T-helper 2 cell treated with Interferon-gamma antibody and Interleukin-4, amounts not matched to agents 5 μg/mL and 100 μg/mL, for 36 hours (primary cell): ENCODE measurements at places on chromosomes 2 and 18.

DNA sequence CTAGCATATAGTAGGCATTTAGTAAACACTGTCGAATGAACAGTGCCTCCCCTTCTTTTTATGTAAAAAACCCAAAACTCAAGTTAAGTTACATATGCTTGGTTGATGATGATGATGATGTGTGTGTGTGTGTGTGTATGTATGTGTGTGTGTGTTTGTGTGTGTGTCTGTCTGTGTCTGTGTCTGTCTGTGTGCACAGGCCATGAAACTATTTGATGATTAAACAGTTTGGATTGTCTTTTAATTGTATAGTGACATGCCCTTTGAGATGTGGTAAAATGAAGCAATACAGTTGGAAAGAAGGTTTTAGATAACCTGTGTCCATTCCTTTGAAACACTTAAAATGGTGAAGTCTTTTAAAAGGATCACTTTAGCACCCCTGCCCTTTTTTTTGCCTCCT lies 105.6 kb downstream of the MAP4K4 start:
- no peak for DNase-seq

DNA sequence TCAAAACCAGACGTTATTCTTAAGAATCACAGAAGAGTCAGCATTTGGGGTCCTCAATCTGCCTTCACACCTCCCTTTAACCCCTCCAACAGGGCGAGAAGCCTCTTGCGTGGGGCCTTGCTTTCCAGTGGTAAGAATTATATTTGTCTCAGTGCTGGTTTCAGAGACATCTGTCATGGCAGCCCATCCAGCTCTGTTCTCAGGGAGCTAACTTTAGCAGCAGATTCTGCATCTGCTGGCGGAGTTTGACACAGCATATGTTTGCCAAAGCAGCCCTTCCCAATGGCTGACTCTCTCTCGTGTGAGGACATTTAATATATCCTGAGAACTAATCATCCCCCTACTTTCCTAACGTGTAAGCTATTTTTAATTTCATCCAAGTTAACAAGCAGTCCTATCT lies 91.5 kb upstream of the BCL11A start:
- no peak for DNase-seq

- DNase-seq: no peak
Measured at GRCh38 chr18:25192065-25192464, 159.9 kb downstream of the ZNF521 start.

GRCh38 chr2:70918016-70918415 lies 17.7 kb upstream of the ATP6V1B1 start:
- no peak for DNase-seq
